Dermis blood vessel endothelial cell (primary cell): ENCODE measurements at places on chromosomes 5 and 9. TPM values are rescaled to one million over a fixed set of nuclear protein-coding genes. Genes with fewer than 3 reads are reported as not detected.

DNA sequence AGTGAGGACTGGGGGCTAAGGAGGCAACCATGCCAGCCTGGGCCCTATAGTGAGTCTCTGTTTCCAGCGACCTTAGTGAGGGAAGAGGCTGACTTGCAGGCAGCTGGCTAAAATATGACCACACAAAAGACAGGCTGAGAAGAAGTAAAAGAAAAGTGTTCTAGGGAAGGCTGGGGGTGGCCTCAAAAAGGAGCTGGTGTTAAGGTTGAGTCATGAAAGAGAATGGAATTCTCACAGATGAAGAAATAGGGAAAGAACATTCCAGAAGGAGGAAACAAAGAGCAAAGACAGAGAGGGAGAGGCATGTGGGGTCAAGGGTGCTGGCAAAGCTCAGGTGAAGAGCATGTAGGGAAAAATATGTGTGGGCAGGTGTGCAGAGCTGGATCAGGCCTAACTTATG lies 302.7 kb upstream of the RFX3 start:
- DNase-seq: no peak

The PHF24 gene
- not detected in 2 replicates for total RNA-seq

The HRCT1 gene
- total RNA-seq: 0.93 and 2.6 TPM in 2 replicates

- DNase-seq: no peak
These were observed 19.9 kb downstream of the ELL2 start for GRCh38 chr5:95941756-95942155.

The AK1 gene
- total RNA-seq: 22.0 and 42.2 TPM in 2 replicates
